Midbrain (tissue), 1 donor: ENCODE measurements at places on chromosomes 16 and 17.

GRCh38 chr17:66426397-66427033, 124.1 kb downstream of the PRKCA start:
- DNase-seq, result no peak

- no peak for DNase-seq
Measured at GRCh38 chr16:80594756-80595155, 54.0 kb downstream of the DYNLRB2 start.

GRCh38 chr16:72493716-72494415, 321.9 kb upstream of the PMFBP1 start:
- no peak for DNase-seq

GRCh38 chr16:56675685-56676210, 6.1 kb downstream of the MT1H start:
- no peak for DNase-seq

- DNase-seq, result no peak
Measured at GRCh38 chr16:66229651-66230050, 136.8 kb upstream of the CDH5 start.

- no peak for DNase-seq
Measured at GRCh38 chr17:70307430-70308225, 138.3 kb downstream of the KCNJ2 start.

GRCh38 chr16:72560617-72561016, 388.7 kb upstream of the PMFBP1 start:
- DNase-seq, result no peak

DNA sequence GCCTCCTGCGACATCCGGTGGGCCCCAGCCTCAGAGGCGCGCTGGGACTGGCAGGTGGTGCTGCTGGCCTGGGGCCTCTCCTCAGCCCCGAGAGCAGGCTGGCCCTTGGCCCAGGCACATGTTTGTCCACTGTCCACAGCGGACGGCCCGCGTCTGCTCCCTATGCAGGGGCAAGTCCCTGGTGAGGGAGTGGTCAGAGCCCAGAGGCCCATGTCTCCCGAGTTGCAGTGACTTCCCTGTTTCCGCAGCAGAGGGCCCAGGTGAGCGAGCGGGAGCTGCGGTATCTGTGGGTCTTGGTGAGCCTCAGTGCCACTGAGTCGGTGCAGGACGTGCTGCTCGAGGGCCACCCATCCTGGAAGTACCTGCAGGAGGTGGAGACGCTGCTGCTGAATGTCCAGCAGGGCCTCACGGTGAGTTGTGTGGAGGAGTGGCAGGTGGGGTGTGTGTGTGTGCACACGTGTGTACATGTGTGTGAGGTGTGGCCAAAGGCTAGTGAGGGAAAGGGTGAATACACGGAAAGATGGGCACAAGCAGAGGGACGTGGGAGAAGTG, 10.4 kb downstream of the IL34 start:
- no peak for DNase-seq

- no peak for DNase-seq
Measured at GRCh38 chr17:73140566-73140965, 24.2 kb upstream of the SSTR2 start.

DNA sequence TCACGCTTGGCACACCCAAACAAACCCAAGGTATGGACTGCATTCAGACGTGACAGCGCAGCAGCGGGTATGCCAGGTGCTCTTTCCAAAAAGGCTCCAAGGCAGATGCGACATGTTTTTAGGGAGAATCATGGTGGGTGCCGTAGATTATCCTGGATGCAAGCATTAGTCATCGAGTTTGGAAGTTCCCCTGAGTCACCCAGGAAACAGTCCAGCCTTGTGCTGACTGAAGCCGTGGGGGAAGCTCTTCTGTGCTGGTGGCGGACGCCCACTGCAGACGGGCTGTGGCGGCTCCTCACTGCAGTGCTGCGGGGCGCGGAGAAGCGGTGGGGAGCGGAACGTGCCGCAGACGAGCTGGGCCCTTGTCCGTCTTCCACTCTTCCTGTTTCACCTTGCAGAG, 13.9 kb downstream of the JPT2 start:
- no peak for DNase-seq

- no peak for DNase-seq
Measured at GRCh38 chr17:31798205-31798724, 60.8 kb downstream of the COPRS start.

DNA sequence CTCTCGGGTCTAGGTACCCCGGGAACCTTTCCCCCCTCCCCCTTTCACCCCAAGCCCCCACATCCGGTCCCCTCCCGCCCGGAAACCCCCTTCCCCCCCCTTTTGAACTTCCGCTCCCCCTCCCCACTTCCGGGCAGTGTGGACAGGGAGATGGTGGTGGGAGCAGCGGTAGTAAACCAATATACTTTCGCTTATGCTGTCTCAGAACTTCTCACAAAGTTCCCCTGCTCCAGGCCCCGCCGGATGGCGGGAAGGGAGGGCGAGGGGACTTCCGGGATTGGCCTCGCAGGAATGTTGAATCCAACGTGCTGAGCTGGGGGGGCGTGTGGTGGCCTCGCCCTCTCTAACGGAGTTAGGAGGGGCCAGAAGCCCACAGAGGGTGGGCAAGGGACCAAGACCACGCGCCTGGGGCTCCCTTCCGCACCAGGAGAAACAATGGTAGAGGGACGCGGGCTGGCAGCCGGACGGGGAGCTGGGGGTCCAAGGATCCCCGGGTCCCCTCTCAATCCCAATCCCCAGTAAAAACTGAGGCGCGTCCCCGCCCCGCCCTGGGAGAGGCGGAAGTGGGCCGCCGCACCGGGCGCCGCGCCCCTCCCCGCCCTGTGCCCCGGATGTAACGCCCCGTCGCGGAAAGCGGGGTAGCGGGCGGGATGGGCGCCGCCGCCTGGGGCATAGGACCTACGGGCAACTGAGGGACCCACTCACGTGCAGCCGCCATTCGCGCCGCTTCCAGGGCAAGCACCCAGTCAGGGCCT, 742 bp downstream of the PFN1 start:
- DNase-seq, result no peak

- DNase-seq, result no peak
Measured at GRCh38 chr16:59632276-59632855, 898.2 kb upstream of the GOT2 start.

- DNase-seq, result no peak
Measured at GRCh38 chr16:4426021-4426684, 485 bp downstream of the DNAJA3 start.
